ENCODE measurements at places on chromosomes 13 and 19. TPM values are rescaled to one million over a fixed set of nuclear protein-coding genes. Genes with fewer than 3 reads are reported as not detected.

- peak; percentile 76 for DNase-seq
Observed at GRCh38 chr13:25286308-25286968, 850 bp downstream of the MTMR6 start.

DNA sequence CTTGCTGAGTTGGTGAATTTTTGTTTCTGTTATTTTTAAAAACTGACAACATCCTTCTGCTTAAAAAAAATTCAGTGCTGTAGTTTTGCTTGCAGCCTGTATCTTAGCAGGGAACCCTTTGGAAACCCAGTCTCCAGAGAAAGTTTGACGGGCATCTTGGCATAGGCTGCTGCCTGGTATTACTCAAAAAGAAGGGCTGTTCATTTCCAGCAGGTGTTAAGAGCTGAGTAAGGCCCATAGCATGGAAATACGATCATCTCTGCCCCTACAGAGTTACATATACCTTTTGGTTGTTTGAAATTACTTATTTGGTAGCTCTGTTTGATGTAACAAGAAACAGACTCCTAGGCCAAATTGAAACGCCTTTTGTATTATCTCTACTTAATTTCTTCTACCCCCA, 41.5 kb downstream of the URI1 start:
- no peak for DNase-seq

GRCh38 chr19:30780456-30780855, 408.3 kb downstream of the ZNF536 start:
- no peak for DNase-seq

GRCh38 chr13:31124204-31124603, 37.5 kb downstream of the HSPH1 start:
- DNase-seq = no peak

GRCh38 chr19:39155114-39155700, 29.6 kb downstream of the PAK4 start:
- DNase-seq = no peak

DNA sequence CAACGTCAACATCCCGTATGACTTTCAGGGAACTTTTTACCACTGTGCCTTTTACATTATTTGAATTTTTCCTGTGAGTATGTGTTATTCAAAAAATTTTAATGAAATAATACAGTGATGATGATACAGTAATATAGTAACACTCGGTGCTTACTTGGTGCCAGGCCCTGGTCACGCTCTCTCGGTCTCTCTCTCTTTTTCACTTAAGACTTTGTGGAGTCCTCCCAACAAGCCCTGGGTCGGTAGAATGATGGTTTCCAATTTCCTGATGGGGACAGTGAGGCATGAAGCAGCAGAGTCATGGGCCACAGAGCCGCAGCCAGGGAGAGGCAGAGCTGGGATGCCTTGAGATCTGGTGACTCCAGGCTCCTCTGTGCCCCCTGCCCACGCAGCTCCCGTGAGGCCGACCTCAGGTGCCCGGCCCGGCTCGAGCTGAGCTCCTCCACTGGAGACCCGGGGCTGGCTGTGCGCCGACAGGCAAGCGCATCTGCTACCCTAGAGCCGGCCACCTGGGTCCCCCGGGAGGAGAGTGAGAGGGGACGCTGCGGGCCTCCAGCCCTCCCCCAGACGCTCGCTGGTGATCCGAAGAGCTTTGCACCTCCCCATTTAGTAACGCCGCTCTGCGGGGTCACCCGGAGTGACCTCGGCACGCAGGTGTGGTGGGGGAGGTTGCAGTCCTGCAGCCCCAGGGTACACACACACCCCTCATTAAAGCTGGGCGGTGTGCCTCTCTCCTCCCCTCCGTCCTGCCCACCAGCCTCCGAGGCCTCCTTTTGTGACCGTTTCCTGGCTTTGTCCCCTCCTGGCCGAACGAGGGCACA, 4.4 kb upstream of the SBK3 start:
- DNase-seq = no peak

DNA sequence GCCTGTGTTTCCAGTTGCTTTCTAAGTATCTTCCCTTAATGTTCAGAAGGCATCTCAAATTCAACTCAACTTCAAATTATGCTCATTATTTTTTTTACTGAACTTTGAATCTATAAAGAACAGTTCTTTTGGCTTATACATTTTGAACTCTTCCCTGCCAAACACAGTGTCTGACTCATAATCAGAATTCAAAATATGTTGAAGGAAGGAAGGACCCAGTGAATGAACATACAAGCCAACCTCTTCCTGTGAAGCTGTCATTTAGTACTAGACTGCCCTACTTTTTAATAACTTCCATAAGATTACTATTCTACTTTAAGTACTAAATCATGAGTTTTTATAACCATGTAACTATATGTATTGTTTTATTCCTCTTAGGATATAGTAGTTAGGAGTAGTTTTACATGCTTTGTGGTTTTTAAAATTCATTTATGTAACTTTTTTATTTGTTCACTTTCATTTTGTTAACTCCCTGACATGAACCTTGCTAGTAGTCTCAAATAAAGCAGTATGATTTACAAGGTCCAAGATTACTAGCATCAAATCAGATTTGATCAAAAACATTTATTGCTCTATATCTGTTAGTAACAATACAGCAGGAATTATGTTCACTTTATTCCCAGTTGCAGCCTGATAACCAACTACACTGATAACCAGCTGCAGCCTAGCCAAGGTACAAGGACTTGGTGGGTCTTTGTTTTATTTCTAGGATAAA, 6.4 kb downstream of the NUDT15 start:
- peak; percentile 10 for DNase-seq

Gene DIRAS1
- 0.12 TPM for total RNA-seq

Gene TNNI3
- not detected for total RNA-seq

Gene PALM
- total RNA-seq = 0.59 TPM

All from natural killer cell (primary cell).